CD4-positive, alpha-beta T cell treated with Interleukin-2 at 100 ng/mL for 4 hours (primary cell): ENCODE measurements at places on chromosomes 2 and 18.

- no peak for DNase-seq
Measured at GRCh38 chr18:37539236-37539635, 26.4 kb downstream of the CELF4 start.

DNA sequence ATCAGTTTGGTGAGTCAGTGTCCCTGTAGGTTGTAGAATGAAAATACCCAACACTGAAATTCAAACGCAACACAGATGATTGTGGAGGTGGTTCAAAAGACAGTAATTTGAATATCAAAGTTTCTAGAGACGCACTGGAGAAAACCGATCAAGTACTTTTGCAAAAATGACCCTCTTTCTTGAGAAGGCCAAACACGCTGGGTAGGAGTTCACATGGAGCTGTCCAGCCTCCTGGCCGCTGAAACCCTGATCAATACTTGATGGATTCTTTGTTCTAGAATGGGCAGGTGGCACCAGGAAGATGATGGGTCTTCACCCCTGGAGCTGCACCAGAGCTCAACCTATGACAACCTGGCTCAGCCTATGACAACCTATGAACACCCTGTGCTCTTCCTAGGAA, 39.7 kb upstream of the UBE2F start:
- DNase-seq, result no peak

GRCh38 chr18:58266291-58266690, 222.3 kb downstream of the NEDD4L start:
- DNase-seq, result no peak

GRCh38 chr2:216918088-216918680, 58.3 kb upstream of the TNP1 start:
- no peak for DNase-seq

- peak; percentile 98 for DNase-seq
Measured at GRCh38 chr18:9474983-9475642, at the start of gene RALBP1. Gene RALBP1 (plus strand): TSS chr18:9475513. CDS start chr18:9513046, 37,533 bp downstream.
